Activated CD4-positive, alpha-beta memory T cell treated with anti-CD3 and anti-CD28 coated beads, Interleukin-2, amount 10 ng/mL, durations not matched to agents 7 days and 5 days (primary cell): ENCODE measurements at places on chromosomes 2 and 18.

DNA sequence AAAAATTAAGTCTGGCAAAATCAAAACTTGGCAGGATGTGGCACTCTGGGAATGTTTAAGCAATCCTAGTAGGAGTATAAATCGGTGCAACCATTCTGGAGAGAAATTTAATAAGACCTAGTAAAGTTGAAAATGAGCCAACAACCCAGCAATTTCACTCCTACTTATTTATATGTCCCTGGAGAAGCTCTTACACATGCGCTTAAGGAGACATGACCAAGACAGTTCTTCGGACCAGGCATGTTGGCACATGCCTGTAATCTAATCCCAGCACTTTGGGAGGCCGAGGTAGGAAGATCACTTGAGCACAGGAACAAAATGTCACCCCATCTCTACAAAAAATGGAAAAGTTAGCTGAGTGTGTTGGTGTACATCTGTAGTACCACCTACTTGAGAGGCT is 374.6 kb upstream of the LYPD1 start:
- H3K4me1 ChIP-seq: no peaks in the 10 kb centered on the region
- H3K4me3 ChIP-seq: no peak overlapping the region
- H3K27ac ChIP-seq: no peak overlapping the region
- H3K27me3 ChIP-seq: no peaks in the 10 kb centered on the region
- no peak for DNase-seq
- H3K36me3 ChIP-seq: no peaks in the 10 kb centered on the region

DNA sequence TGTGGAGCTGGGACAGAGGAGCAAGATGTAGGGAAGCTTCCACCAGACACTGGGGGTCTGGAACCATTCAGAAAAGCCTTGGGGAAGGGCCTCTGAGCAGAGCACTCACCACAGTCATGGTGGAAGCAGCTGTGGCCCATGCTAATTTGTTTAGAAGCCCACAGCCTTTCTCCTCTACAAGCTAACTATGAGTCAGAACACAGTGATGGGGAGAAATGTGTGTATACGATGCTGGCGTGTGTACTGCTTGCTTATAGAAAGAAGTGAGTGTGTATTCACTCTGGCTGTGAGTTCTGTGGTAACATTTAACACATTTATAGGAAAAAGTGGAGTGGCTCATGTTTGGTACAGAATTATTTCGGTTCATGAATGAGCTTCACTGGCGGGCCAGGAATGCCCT is 157.0 kb upstream of the ACAA2 start:
- no peak overlapping the region for H3K27ac ChIP-seq
- no peaks in the 10 kb centered on the region for H3K36me3 ChIP-seq
- no peak overlapping the region for H3K4me3 ChIP-seq
- H3K4me1 ChIP-seq: no peaks in the 10 kb centered on the region
- DNase-seq: no peak
- H3K27me3 ChIP-seq: peaks cover 14% of the 10 kb centered on the region

GRCh38 chr2:29629495-29629894 is 291.9 kb downstream of the ALK start:
- H3K4me1 ChIP-seq: no peaks in the 10 kb centered on the region
- no peak for DNase-seq
- H3K36me3 ChIP-seq: no peaks in the 10 kb centered on the region
- H3K27ac ChIP-seq: no peak overlapping the region

DNA sequence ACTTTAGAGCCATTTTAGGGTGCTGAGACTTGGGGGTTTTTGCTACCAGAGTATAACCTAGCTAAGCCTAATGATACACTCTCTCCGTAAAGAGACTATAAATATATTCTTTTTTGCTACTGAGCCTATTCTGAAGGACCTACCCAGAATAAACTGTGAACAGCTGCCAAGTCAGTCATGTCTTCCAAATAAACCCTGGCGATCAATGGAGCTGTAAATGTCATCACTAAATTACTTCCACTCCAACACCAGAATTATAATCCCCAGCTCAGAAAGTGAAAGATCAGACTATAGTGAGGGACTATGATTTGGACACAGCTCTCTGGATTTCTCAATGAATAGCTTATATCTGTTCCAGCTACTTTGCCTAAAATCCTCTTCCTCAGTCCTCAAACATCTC is 178.9 kb downstream of the METTL4 start:
- no peak overlapping the region for H3K27ac ChIP-seq
- no peaks in the 10 kb centered on the region for H3K36me3 ChIP-seq
- no peaks in the 10 kb centered on the region for H3K4me1 ChIP-seq
- H3K27me3 ChIP-seq: peaks cover 6% of the 10 kb centered on the region

- H3K4me3 ChIP-seq: no peak overlapping the region
- H3K36me3 ChIP-seq: no peaks in the 10 kb centered on the region
- no peak overlapping the region for H3K27ac ChIP-seq
- no peaks in the 10 kb centered on the region for H3K4me1 ChIP-seq
Observed at GRCh38 chr2:1653956-1654695, 90.2 kb downstream of the PXDN start.
